ENCODE measurements at places on chromosomes 7 and 10. TPM values are rescaled to one million over a fixed set of nuclear protein-coding genes. Genes with fewer than 3 reads are reported as not detected.

DNA sequence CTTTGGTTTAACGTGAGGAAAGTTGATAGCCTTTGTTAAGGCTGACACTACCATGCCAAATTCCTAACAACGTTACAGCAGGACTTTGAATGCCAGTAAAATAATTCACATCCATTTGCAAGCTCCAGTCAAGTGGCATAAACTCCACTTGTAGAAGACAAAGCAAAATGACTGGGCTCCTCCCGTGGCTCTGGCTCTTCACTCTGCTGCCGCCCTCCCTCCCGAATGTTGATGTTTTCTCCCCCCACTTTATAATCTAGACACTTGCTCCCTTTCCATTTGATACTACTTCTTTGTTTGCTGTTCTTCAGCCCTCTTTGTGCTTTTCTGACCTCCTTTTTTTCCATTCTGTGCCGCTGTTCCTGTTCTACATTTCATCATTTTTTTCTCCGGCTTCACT, 22.8 kb upstream of the ITGB8 start:
- H3K4me1 ChIP-seq, result peaks cover 42% of the 10 kb centered on the region
- no peak overlapping the region for H3K4me3 ChIP-seq
- H3K27me3 ChIP-seq, result no peaks in the 10 kb centered on the region
- no peak overlapping the region for H3K27ac ChIP-seq
- H3K36me3 ChIP-seq, result no peaks in the 10 kb centered on the region

- no peak overlapping the region for H3K4me3 ChIP-seq
- no peaks in the 10 kb centered on the region for H3K36me3 ChIP-seq
- no peak for DNase-seq
- no peak overlapping the region for H3K27ac ChIP-seq
- no peaks in the 10 kb centered on the region for H3K27me3 ChIP-seq
- no peaks in the 10 kb centered on the region for H3K4me1 ChIP-seq
Measured at GRCh38 chr7:155459700-155460461, 2.0 kb downstream of the EN2 start.

GRCh38 chr10:121753726-121754476, 155.7 kb upstream of the FGFR2 start:
- H3K4me1 ChIP-seq, result peaks cover 12% of the 10 kb centered on the region
- DNase-seq, result peak; percentile 72
- H3K36me3 ChIP-seq, result peaks cover 10% of the 10 kb centered on the region

Gene WNT2
- not detected for total RNA-seq

DNA sequence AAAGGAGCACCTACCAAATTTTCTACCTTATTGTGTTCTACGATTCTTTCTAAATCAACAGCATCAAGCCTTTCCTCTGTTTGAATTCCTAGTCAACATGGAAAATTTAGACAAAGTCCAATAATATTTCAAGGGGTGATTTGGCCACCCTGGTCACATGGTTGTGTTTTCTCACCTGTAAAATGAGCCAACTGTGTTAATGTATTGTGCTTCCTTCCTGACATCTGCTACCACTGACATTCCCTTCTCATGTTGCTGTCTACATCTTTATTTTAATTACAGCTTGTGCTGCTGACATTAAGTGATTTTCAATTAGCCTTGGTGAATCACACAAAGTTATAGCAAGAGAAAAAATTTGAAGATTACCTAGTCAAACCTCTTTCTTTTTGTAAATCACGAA, 83.0 kb upstream of the NPSR1 start:
- no peak overlapping the region for H3K27ac ChIP-seq
- H3K4me3 ChIP-seq, result no peak overlapping the region
- no peaks in the 10 kb centered on the region for H3K36me3 ChIP-seq
- no peak for DNase-seq
- no peaks in the 10 kb centered on the region for H3K4me1 ChIP-seq

- H3K4me1 ChIP-seq, result no peaks in the 10 kb centered on the region
- H3K36me3 ChIP-seq, result no peaks in the 10 kb centered on the region
- no peaks in the 10 kb centered on the region for H3K27me3 ChIP-seq
- H3K27ac ChIP-seq, result no peak overlapping the region
- no peak overlapping the region for H3K4me3 ChIP-seq
Measured at GRCh38 chr10:67818323-67818722, 19.7 kb downstream of the DNAJC12 start.

Gene SAMD8
- total RNA-seq, result 18.8 TPM

DNA sequence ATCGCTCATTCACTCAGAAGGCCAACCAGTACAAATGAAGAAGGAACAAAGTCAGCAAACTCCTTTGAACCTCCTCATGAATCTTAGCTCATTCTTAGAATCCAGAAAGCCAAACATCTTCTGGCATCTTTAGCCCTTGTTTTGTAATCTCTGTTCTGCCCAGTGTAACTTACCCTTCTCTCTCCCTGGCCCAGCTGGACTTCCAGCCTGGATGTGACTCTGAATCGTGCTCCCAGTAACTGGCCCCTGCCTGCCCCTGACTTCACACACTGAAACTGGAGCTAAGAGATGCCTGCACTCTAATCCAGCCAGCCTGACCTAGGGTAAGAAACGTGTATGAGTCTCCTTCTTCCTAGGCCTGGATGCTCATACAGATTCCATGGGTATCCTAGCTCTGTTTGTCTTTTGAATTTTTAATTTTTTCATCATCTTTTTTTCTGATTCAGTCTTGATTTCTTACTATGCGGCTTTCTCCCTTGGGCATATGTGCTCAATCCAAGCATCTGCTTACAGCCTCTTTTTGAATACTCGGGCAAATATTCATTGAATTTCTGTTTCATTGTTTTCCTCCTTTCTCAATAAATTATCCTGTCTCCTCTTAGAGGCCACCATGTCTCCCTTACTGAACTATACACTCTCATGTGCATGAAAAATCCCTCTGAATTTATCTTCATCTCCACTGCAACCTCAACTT, 845.6 kb upstream of the AUTS2 start:
- no peaks in the 10 kb centered on the region for H3K36me3 ChIP-seq
- H3K27ac ChIP-seq, result no peak overlapping the region
- no peaks in the 10 kb centered on the region for H3K4me1 ChIP-seq
- no peaks in the 10 kb centered on the region for H3K27me3 ChIP-seq
- no peak for DNase-seq

- no peak overlapping the region for H3K4me3 ChIP-seq
- no peak for DNase-seq
- no peaks in the 10 kb centered on the region for H3K4me1 ChIP-seq
- H3K36me3 ChIP-seq, result no peaks in the 10 kb centered on the region
- H3K27me3 ChIP-seq, result no peaks in the 10 kb centered on the region
- H3K27ac ChIP-seq, result no peak overlapping the region
Measured at GRCh38 chr10:81969136-81969535, 94.1 kb downstream of the NRG3 start.

DNA sequence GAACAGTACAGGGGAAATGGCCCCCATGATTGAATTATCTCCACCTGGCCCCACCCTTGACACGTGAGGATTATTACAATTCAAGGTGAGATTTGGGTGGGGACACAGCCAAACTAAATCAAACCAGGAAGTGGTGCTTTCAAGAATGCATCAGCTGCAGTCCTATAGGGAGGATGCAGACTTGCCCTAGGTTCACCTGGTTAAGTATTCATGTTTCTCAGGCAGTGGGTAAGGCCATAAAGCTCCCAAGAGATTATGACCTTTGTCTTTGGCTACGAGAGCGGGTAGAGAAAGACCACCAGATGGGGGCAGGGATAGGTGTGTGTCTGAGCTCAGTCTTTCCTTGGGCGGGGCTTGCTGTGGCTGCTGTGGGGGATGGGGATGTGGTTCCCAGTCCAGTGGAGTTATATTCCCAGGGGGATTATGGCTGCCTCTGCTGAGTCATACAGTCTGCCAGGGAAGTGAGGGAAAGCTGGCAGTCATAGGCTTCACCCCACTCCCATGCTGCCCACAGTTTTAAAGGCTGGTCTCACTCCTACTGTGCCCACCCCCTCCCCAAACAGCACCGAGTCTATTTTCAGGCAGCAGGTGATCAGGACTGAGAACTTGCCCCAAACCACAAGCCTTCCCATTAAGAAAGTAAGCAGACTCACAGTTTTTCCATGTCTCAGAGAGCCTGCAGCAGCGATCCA, 8.4 kb upstream of the R3HCC1L start:
- H3K27me3 ChIP-seq, result no peaks in the 10 kb centered on the region
- no peaks in the 10 kb centered on the region for H3K4me1 ChIP-seq
- no peaks in the 10 kb centered on the region for H3K36me3 ChIP-seq
- H3K27ac ChIP-seq, result no peak overlapping the region
- no peak for DNase-seq

DNA sequence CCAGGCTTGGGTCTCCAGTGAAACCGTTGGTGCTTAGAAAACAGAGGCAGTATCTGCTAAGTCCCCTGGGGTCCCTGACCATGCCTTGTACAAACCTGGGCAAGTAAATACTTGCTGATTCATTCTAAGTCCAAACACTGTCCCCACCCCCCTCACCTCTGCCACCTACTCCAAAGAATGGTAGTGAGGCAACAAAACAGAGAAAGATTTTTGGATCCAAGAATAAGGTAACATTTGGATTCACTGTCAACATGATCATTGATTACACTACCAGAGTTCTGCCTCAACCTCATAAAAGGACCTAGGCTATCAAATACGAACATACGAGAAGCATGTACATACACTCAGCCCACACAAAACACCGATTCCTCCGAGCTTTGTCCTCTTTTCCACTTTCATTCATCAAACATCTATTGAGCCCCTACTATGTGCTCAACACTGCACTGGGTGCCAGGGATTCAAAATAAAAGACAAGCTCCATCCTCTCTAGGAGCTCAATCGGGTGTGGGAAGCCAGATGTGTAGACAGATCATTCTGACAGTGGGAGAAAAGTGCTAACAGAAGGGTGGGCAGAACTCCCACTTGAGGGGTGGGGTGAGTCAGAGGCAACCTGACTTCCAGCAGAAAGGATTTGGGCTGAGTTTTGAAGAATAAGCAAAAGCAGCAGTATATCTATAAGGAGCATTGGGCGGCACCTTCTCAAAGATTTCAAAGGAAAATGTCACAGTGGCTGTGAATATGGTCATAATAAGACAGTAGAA, 71.2 kb downstream of the GFRA1 start:
- H3K27ac ChIP-seq, result no peak overlapping the region
- no peaks in the 10 kb centered on the region for H3K36me3 ChIP-seq
- no peaks in the 10 kb centered on the region for H3K4me1 ChIP-seq
- no peak overlapping the region for H3K4me3 ChIP-seq
- DNase-seq, result no peak

DNA sequence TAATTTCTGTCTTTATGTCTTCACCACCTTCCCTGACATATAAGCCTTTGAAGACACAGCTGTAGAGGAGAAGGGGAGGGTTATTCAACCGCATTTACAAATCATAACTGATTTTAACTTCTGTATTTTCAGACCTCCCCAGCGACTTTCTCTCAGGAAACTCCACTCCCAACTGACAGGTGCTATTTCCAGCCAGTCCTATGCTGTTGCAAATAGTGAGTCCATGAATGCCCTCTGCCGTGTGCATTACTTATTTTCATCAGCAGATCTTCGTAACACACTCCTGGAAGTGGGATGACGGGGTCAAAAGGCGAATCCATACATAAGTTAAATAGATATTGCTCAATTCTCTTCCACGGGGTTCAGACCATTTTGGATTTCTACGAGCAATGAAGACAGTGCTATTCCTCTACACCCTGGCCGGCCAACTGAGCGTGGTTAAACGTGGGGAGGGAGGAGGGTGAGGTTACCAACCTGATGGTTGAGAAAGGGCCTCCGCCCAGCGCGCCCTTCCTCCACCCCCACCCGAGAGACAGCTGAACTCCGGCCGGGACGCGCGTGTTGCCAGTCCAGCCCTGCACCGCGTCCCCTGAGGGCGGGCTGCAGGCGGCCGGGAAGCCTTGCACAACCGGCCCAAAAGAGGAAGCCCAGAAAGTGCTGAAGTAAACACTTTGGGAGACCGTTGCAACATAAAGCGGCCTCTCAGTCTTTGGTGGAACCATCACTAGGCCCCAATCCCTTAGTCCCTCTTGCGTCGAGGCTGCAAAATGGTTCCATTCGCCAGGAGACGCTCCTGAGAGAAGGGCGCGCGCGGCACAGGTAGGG, at the start of gene APBB1IP:
Gene APBB1IP (plus strand): TSS at position 705 of the 825 bp plus-strand sequence. CDS start 53,986 bp downstream, outside the sequence.
- peaks cover 28% of the 10 kb centered on the region for H3K36me3 ChIP-seq
- peak within 1 kb of the TSS; percentile 81 for H3K4me3 ChIP-seq
- peak within 1 kb of the TSS; percentile 97 for H3K27ac ChIP-seq
- peak; percentile 97 for DNase-seq

DNA sequence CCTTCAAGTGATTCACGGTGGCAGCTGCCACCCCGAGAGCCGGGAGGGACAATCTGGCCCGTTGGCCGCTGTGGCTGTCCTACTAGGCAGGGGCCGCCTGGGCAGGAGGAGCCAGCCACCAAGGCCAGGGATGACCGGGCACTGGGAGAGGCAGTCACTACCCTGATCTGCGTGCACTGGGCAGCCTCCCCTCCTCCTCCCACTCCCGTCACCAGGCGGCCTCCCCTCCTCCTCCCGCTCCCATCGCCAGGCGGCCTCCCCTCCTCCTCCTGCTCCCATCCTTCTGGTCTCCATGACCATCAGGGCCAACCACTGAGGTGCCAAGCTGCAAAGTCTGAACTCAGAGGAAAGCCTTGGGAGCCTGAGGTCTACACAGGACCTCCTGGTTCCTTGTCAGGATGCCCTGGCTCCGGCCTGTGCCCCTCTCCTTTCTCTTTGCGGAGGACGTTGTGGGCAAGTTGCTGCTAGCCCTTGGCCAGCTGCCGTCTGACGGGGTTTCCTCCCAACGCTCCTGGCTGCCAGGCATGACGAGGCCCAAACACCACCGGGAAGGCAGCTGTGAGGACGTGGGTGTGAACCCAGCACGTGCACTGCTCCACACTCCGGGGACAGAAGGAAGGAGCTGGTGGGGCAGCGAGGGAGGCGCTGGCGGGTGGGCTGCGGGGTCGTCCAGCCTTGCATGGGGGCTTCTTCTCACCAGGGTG, 131.1 kb downstream of the WDR37 start:
- no peak for DNase-seq
- H3K27ac ChIP-seq, result no peak overlapping the region
- no peaks in the 10 kb centered on the region for H3K4me1 ChIP-seq
- H3K36me3 ChIP-seq, result no peaks in the 10 kb centered on the region
- H3K27me3 ChIP-seq, result no peaks in the 10 kb centered on the region

GRCh38 chr7:70856901-70857630, 274.9 kb upstream of the GALNT17 start:
- no peak overlapping the region for H3K27ac ChIP-seq
- no peaks in the 10 kb centered on the region for H3K27me3 ChIP-seq
- H3K4me1 ChIP-seq, result no peaks in the 10 kb centered on the region
- no peaks in the 10 kb centered on the region for H3K36me3 ChIP-seq
- DNase-seq, result peak; percentile 89

GRCh38 chr10:17915181-17915580, 36.5 kb upstream of the SLC39A12 start:
- no peak for DNase-seq
- H3K27ac ChIP-seq, result no peak overlapping the region
- H3K36me3 ChIP-seq, result no peaks in the 10 kb centered on the region
- H3K27me3 ChIP-seq, result no peaks in the 10 kb centered on the region

DNA sequence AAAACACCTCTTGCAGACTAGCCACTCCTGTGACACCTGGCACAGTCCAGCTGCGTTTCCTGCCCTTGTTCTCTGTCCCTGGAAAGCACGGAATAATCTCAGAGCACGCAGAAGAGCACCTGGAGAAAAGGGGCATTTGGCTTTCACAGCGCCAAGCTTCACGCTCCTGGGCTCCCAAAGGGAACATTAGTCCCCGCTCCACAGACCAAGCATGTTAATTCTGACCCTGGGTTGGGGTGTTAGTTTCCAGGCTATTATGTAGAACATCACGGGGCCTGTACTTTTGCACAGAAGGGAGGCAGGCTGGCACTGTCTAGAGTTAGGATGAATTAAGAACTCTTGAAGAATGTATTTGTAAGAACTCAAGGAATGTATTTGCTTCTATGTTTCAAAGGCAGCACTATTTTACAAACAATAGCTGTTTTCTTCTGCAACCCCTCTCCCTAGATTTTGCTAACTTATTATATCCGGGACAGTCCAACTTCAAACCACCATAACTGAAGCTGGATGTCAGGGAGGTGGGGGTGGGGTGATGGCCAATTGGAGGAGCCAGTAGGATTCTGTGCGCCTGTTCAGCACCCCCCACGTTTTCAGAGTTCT, 62.2 kb upstream of the TRIM8 start:
- H3K27me3 ChIP-seq, result no peaks in the 10 kb centered on the region
- H3K27ac ChIP-seq, result no peak overlapping the region
- H3K4me3 ChIP-seq, result no peak overlapping the region
- no peaks in the 10 kb centered on the region for H3K4me1 ChIP-seq
- no peaks in the 10 kb centered on the region for H3K36me3 ChIP-seq
